Renal cortex interstitium (tissue), 15 donors: ENCODE measurements at places on chromosomes 2 and 18. TPM values are rescaled to one million over a fixed set of nuclear protein-coding genes. Genes with fewer than 3 reads are reported as not detected.

SPAG16 gene
- polyA plus RNA-seq: 60.7 TPM

TFPI gene
- polyA plus RNA-seq: 41.6 TPM

RTKN gene
- polyA plus RNA-seq: 58.0 TPM

VPS4B gene
- polyA plus RNA-seq: 67.3 TPM

CELF4 gene
- polyA plus RNA-seq: 2.0 TPM

SYT4 gene
- 1.2 TPM for polyA plus RNA-seq

KCNS3 gene
- polyA plus RNA-seq: 9.9 TPM

METTL8 gene
- polyA plus RNA-seq: 17.3 TPM

SLC4A5 gene
- polyA plus RNA-seq: 3.2 TPM

DSC2 gene
- polyA plus RNA-seq: 50.6 TPM

LRP1B gene
- polyA plus RNA-seq: 0.77 TPM

IL36B gene
- polyA plus RNA-seq: not detected

SAG gene
- 0.09 TPM for polyA plus RNA-seq

ABCG5 gene
- 0.91 TPM for polyA plus RNA-seq

STARD6 gene
- polyA plus RNA-seq: 0.30 TPM

MAL gene
- 300 TPM for polyA plus RNA-seq

L3MBTL4 gene
- 4.6 TPM for polyA plus RNA-seq

PPM1G gene
- 84.3 TPM for polyA plus RNA-seq

TMEM37 gene
- polyA plus RNA-seq: 54.9 TPM

ME2 gene
- polyA plus RNA-seq: 34.2 TPM

NIF3L1 gene
- polyA plus RNA-seq: 42.1 TPM

PDE1A gene
- polyA plus RNA-seq: 25.3 TPM

DTNA gene
- 25.3 TPM for polyA plus RNA-seq

CCT4 gene
- polyA plus RNA-seq: 193 TPM

CHST9 gene
- polyA plus RNA-seq: 4.4 TPM

BMP10 gene
- not detected for polyA plus RNA-seq

COL5A2 gene
- 133 TPM for polyA plus RNA-seq

CHRND gene
- 0.85 TPM for polyA plus RNA-seq

LHCGR gene
- polyA plus RNA-seq: 0.40 TPM

FAM237A gene
- not detected for polyA plus RNA-seq

SIX2 gene
- 21.3 TPM for polyA plus RNA-seq

FNDC4 gene
- polyA plus RNA-seq: 8.1 TPM

AGXT gene
- not detected for polyA plus RNA-seq
